G401 (cell line): ENCODE measurements at places on chromosomes 1 and 21. TPM values are rescaled to one million over a fixed set of nuclear protein-coding genes. Genes with fewer than 3 reads are reported as not detected.

The SERINC2 gene
- total RNA-seq = 12.9 and 15.6 TPM in 2 replicates

The LY9 gene
- total RNA-seq = not detected in 2 replicates

The TACSTD2 gene
- not detected in 2 replicates for total RNA-seq

The MYCL gene
- total RNA-seq = 8.2 and 11.3 TPM in 2 replicates

The BTBD8 gene
- 2.9 and 8.0 TPM in 2 replicates for total RNA-seq

The GBP5 gene
- not detected in 2 replicates for total RNA-seq

The GPR25 gene
- not detected in 2 replicates for total RNA-seq

The C2CD4D gene
- total RNA-seq = not detected in 2 replicates

The RPTN gene
- total RNA-seq = not detected in 2 replicates

The KRTAP13-2 gene
- total RNA-seq = not detected in 2 replicates

The KCNT2 gene
- 0.62 and 0.92 TPM in 2 replicates for total RNA-seq

The IGSF21 gene
- not detected in 2 replicates for total RNA-seq

The EFNA4 gene
- total RNA-seq = 14.0 and 26.2 TPM in 2 replicates

GRCh38 chr1:47906527-47907176 lies 90.5 kb downstream of the TRABD2B start:
- no peak for DNase-seq

DNA sequence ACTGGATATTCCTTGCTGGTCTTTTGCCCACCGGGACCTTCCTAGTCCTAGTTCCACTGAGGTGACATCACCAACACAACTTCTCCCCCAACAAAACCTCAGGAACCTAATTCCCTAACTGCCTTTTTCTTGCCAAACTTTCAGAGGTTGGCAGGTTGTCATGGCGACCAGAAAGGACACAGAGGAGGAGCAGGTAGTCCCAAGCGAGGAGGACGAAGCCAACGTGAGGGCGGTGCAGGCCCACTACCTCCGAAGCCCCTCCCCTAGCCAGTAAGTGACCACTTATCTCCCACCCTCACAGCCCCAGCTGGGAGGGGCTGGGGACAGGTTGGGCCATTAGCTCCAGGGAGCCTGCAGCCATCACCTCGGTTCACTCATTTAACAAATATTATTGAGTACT lies 815 bp downstream of the STYXL2 start:
- DNase-seq = no peak

- no peak for DNase-seq
Measured at GRCh38 chr1:103489935-103490334, 35.6 kb upstream of the RNPC3 start.

- no peak for DNase-seq
Measured at GRCh38 chr1:231124746-231125145, 37.1 kb upstream of the TRIM67 start.

GRCh38 chr21:38506661-38507281 lies 8.5 kb upstream of the ERG start:
- no peak for DNase-seq

- DNase-seq = no peak
Measured at GRCh38 chr1:31423418-31423947, 10.5 kb downstream of the SERINC2 start.

DNA sequence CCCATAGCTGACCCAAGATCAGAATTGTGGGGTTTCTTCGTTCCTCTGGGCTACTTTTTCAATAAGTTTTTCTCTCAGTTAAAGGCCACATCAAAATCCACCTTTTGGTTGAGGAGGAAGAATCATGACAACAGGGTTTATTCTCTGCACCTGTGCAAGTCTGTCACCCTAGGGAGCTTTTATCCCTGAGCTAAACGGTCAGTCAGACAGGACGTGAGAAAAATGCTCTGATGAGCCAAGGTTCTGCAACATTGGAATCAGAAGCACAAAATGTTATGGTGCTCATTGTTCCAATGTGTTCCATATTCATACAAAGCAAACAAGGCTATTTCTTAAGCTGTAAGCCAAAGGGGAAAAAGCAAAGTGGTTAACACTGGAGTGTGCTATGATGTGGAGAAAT lies 7.4 kb upstream of the ERICH3 start:
- no peak for DNase-seq

- no peak for DNase-seq
Measured at GRCh38 chr1:232127190-232127589, 500.6 kb downstream of the DISC1 start.

GRCh38 chr1:71294178-71294577 lies 213.3 kb upstream of the ZRANB2 start:
- DNase-seq = no peak

GRCh38 chr1:22488319-22488718 lies 36.7 kb downstream of the ZBTB40 start:
- no peak for DNase-seq

GRCh38 chr1:24070821-24071393 lies 41.0 kb downstream of the MYOM3 start:
- DNase-seq = peak; percentile 79

- no peak for DNase-seq
Measured at GRCh38 chr1:35175098-35175576, 17.8 kb downstream of the SFPQ start.

GRCh38 chr1:168386949-168387586 lies 106.4 kb downstream of the TBX19 start:
- DNase-seq = peak; percentile 67

GRCh38 chr1:119711804-119712341 lies at the start of gene PHGDH:
TSS of gene PHGDH (plus strand) at chr1:119711934. CDS start at chr1:119712023, 89 bp downstream.
- DNase-seq = peak; percentile 51

GRCh38 chr1:116900471-116901365 lies 9.0 kb upstream of the PTGFRN start:
- DNase-seq = no peak

DNA sequence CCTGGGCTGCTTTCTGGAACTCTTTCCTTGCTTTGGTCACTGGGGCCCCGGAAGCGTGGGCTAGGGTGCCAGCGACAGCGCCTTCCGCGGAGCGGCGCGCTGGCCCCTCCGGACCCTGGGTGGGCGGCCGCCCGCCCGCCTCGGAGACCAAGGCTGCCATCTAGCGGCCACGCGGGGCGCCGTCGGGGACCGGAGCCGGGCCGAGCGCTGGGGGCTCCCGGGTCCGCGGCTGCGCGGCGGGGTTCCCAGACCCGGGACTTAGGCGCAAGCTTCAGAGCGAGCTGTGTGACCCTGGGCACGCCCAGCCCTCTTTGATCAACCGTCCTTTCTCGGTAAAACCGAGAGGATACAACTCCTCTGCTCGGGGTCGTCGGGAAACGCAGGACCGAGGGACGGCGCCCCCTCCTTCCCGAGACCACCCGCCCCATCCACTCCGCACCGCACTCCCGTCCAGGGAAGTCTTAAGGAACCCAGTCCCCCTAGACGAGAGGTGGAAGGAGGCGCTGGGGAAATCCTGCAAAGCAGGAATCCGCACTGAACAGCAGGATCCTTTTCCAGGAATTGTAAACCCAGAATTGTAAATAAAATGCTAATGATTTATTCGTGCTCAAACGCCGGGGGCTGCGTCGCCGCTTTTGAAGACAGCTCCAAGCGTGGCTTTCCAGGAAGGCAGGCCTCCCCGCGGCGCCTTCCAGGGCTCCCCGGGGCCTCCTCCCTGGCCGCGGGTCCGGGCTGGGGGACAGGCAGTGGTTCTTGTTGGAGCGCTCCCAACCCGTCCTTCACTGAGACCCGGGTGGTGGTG lies 41.2 kb downstream of the RRAGC start:
- no peak for DNase-seq

DNA sequence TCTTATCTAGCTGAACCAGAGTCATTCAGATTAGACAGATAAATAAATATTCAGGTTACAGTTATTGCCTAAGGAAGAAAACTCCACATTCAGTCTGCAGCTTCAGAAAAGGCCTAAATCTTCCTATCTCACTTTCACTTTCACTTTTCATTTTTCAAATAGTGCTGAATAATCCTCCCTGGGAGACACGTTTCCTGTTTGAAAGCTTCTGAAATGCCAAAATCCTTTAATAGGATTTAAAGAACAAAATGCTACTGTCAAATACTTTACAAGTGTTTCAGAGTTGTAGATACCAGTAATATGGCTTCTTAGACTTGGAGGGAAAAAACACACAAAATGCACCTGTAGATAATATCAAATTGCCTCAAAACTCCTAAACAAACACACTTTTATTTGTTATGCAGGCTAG lies 3.9 kb downstream of the PSMB2 start:
- no peak for DNase-seq

- DNase-seq = no peak
Measured at GRCh38 chr21:45529785-45530422, 12.3 kb downstream of the SLC19A1 start.

DNA sequence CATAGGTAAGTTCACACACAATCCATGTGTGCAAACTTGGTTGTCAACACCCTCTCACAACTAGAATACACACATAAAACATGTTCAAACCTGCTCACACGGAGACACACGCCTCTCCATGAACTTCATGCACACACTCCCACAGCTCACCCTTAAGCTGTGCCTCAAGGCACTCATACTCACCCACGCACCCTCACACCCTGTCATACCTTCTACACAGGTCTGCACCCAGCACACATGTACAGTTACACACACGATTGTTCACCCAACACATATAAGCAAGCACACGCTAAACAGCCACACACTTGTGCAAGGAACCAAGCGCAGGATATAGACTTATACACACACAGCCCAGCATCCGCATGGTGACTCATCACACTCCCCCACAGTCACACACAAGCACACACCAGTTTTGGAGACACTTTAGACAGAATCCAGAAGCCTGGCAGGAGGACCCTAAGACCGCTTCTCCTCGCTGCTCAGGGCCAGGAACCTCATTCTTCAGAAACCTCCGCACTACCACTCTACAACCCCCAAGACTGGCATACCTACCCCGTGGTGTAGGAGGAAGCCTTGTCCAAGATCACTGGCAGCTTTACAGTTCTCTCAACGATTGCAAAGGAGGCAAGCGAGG lies 58.7 kb upstream of the ZC3H12A start:
- DNase-seq = no peak

GRCh38 chr1:112798292-112798691 lies 83.2 kb upstream of the PPM1J start:
- no peak for DNase-seq

- DNase-seq = no peak
Measured at GRCh38 chr1:181429462-181429861, 53.9 kb upstream of the CACNA1E start.

DNA sequence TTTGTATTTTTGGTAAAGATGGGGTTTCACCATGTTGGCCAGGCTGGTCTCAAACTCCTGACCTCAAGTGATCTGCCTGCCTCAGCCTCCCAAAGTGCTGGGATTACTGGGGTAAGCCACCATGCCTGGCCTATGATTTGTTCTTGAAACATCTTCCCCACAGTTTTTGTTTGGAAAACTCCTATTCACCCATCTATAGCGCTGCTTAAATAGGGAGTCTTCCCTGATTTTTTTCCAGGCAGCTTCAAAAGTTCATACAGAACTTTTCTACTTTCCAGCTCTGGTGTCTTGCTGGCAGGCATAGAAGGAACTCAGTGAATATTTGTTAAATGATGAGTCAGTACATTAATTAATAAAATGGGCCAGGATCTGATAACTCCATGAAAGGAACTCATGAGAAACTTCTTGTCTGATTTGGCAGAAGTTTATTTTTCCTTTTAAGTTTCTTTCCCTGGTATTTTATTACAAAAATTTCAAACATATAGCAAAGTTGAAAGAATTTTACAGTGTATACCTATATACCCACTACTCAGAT lies 33.0 kb upstream of the TTC22 start:
- no peak for DNase-seq

- DNase-seq = no peak
Measured at GRCh38 chr1:53672785-53673184, 66.2 kb downstream of the GLIS1 start.

- no peak for DNase-seq
Measured at GRCh38 chr1:156481527-156481926, 19.0 kb downstream of the MEF2D start.

- peak; percentile 26 for DNase-seq
Measured at GRCh38 chr1:204568576-204569315, 52.5 kb downstream of the MDM4 start.

DNA sequence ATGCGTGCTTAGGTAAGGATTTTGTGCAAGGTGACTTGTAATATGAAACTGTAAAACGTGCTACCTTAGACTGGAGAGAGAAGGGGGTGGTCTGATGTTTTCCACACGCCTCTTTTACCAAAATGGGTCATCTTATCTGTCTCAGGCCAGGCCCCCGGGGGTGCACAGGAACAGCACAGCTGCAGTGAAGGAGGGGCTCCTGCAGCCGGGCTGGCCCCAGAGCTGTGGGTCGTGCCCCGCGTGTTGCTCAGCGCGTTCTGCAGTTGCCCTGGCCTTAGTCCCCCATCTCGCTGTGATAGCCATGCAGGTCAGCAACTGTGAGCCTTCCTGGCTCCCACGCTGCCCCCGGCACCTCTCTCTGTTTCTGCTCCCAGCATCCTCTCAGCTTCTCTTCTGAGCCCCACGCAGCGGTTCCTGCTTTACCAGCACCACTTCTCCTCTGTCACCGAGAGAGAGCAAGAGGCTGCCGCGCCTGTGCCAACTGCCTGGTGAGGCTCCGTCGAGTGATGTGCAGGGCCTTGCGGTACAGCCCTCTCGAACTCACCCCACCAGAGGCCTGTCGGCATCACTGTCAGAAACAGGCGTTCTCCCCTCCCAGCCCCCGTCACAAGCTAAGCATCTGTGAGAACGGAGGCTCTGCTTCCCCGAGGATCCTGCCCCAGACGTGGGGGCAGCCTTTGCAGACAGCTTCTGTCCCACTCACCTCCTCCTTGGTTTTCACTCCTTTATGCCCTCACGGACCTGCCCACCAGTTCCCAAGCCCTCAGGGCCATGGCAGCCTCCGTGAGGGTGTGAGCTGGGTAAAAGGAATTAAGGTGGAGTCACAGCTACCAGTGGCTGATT lies 73.3 kb downstream of the ADARB1 start:
- DNase-seq = no peak

- no peak for DNase-seq
Measured at GRCh38 chr1:56816909-56817308, 2.3 kb downstream of the FYB2 start.

DNA sequence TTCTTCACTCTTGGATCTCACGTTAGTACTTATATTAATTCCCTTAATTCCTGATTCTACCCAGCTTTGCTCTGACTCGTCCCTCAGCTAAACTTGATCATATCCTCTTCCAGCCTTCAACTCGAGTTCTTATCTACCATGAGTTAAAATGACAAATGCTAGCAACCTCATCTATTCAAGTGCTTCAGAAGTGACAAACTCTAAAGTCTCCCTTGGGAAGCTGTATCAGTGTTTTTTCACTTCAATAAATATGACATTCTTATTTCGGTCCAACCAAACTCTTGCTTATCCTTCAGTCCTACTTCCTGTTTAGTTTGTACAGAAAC lies 75.3 kb downstream of the FOXJ3 start:
- no peak for DNase-seq

DNA sequence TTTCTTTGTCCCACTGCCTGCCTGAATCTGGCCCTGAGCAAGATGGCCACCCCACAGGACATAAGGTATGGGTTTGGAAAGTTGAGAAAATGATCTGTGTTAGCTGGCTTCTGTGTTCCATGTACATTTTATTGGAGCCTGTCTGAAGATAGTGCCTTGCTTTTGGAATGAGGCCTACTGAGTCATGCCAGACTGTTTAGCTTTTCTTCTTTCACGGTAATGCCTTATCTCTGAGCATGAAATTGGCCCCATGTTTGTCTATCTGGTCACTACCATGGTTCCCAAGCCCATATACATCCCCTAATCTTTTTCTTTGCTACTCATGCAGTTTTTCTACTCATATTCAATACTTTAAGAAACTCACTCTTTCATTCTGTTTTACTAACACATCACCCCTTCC lies 85.1 kb upstream of the LMO4 start:
- no peak for DNase-seq

- DNase-seq = peak; percentile 70
Measured at GRCh38 chr1:20440785-20441200, 45.2 kb downstream of the CAMK2N1 start.

GRCh38 chr21:29371464-29371863 lies 72.7 kb downstream of the BACH1 start:
- DNase-seq = no peak

GRCh38 chr1:224392411-224393249 lies 36.0 kb downstream of the CNIH4 start:
- no peak for DNase-seq
